ENCODE measurements at places on chromosomes 1 and 21.

GRCh38 chr1:25612421-25612820, 4.2 kb upstream of the MAN1C1 start:
- no peak for DNase-seq

DNA sequence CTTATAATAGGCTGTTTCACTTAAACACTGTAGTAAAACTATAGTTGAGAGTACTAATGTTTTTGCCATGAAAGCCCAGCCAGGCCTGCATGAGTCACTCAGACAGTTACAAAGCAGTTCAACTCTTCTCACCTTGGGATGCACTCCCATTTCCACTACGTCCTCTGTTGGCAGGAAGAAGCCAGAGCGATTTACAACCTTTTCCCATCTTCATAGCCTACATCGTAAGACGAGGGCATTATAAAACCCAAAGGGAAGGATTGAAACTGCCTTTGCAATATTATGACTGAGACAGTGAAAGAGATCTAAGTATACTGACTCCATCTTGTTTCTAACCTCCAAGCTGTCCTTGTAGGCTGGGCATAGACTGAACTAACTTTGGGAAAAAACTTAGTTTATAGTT, 71.8 kb upstream of the CSF1 start:
- no peak for DNase-seq

DNA sequence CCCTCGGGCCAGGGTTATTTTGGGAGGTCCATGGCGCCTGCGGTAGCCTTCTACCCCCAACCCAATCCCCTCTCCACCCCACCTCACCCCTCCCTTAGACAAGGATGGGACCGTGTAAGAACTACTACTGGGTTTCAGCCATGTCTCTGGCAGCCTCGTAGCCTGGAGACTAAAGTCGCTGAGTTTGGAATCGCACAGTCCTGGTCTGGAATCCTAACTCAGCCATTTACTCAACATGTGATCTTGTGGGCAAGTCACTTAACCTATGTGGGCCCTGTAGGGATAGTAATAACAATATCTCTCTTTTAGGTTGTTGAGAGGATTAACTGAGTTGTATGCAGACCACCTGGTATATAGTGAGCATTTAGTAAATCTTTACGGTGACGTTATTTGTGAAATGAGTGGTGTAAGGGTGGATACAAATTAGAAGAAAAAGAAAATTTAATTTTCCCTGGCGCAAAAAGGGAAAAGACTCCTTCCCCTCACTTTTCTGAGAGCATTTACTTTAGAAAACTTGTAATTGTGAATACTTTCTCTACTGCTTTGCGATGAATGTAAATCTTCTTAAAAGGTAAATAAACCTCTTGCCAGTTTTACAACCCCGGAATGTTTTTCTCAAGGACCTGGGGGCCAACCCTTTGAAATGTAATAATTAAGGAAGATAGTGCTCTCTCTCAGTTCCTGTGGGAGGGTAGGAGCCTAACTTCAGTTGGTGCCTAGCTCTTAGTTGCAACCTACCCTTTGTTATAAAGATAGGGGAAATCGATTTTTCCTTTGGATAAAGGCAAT, 615 bp upstream of the MRPS15 start:
- no peak for DNase-seq

GRCh38 chr1:115537415-115537814, 104.4 kb upstream of the VANGL1 start:
- no peak for DNase-seq

DNA sequence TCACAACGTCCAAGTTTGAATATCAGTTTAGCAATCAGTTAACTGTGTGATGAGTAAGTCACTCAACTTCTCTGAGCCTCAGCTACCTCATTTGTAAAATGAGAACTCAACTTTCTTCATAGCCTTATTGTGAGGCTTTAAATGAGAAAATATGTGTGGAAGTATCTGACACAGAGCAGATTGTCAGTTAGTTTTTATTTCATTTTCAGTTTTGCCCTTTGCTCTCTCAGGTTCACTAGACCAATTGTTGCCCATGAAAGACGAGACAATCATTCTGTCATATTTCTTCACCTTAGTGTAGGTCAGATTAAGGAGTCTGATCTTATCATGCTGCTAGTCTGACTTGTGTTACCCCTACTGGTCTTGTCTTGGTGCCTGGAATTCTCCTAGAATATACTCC, 232.8 kb upstream of the PTBP2 start:
- DNase-seq, result no peak

DNA sequence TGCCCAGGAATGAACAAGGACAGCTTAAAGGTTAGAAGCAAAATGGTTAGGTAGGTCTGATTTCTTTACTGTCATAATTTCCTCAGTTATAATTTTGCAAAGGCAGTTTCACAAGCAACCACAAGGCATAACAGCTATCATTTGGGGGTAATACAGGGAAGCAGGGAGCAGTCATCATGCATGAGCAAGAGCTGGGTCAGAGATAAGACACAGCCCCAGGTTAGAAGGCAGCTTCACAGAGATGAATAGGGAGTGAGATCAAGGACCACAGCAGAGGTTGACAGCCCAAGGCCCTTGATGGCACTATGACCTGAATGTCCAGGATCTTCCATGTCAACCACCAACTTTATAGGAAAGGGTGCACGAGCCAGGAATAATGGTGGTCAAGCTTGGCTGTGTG, 9.0 kb upstream of the CSRP1 start:
- no peak for DNase-seq

DNA sequence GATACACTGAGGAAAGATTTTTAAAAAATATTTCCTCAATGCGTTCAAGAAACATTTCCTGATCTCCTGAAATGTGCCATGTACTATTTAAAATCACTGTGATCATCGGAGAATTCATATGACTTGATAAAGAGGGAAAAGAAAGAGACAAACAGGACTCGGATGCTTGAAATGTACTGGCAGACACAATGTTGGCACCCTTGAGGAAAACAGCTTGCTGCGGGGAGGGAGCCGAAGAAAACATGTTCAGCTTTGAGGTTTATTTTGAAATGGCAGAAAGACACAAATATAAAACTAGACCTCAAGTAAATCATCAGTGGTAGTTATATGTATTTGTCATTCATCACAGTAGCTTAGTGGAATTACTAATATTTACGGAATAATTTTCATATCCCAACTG, 100.9 kb upstream of the BRINP3 start:
- DNase-seq, result no peak
